Retina (tissue), 1 donor: ENCODE measurements at places on chromosomes 5 and 9.

DNA sequence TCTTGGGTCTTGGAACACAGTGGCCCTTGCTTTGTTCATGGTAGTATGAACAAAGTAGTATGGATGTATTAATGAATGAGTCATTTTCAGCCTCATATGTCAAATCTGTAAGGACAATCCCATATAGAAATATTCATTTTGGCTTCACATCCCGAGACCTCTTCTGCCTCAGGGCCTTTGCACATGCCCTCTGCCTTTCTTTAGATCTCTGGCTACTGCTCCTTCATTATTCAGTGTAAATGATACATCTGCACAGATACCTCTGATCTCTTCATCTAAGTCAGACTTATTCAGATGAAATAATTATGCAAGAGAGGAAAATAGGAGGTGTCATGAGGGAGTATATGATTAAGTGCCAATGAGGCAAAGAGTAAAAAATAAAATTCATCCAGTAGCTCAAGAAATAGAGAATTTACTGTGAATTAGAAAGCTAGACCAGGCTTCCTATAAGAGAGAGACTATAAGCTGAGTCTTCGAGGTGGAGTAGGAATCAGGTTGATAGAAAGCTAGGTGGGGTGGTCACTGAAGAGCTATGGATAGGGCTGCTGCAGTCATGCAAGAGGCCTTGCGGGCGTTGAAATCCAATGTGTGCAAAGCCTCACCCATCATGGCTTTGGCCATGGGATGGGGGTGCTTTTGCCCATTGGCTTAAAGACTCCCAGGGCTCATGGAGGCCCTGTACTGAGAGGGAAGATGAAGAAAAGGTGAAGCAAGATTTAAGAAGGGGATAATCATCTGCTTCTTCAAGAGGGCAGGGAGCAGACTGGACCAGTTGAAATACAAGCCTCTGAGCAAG is 3.7 kb upstream of the TTLL11 start:
- DNase-seq = no peak

- no peak for DNase-seq
Observed at GRCh38 chr5:125129151-125129806, 382.8 kb upstream of the ZNF608 start.

DNA sequence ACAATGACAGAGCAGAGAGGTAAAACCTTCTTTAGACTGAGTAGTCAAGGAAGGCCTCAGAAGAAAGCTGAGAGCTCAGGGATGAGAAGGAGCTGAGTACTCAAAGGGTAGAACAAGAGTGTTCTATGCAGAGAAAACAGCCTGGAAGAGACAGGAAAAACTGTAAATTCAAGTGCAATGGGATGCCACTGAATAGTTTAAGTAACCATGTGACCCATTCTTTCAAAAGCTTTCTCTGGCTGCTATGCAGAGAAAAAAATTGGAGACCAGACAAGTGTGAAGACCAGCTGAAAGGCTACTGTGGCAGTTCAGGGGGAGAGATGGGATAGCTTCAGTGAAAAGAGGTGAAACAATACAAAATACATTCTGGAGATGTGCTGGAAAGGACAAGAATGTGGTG is 61.3 kb upstream of the RNF38 start:
- DNase-seq = no peak

DNA sequence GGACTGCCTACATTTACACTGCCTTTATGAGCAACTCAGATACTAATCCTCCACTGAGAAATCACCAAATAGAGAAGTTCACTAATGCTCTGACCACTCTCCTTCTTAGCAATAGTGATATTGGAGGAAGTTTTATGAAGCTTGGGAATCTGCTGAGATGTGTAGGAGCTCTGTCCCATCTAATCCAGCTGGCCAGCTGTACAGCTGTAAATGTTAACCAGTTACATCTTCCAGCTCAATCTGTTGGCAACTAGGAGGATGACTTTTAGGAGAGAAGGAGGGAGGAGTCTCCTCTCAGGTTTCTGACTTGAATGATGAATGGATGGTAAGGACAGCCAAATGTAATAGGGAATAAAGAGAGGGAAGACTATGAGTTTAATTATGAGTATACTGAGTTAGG is 36.3 kb upstream of the LRRC19 start:
- no peak for DNase-seq

GRCh38 chr5:173660481-173661280 is 44.2 kb upstream of the BOD1 start:
- no peak for DNase-seq

GRCh38 chr5:63700241-63700640 is 262.0 kb downstream of the HTR1A start:
- DNase-seq = no peak

GRCh38 chr5:170256571-170256970 is 23.8 kb downstream of the C5orf58 start:
- DNase-seq = no peak

DNA sequence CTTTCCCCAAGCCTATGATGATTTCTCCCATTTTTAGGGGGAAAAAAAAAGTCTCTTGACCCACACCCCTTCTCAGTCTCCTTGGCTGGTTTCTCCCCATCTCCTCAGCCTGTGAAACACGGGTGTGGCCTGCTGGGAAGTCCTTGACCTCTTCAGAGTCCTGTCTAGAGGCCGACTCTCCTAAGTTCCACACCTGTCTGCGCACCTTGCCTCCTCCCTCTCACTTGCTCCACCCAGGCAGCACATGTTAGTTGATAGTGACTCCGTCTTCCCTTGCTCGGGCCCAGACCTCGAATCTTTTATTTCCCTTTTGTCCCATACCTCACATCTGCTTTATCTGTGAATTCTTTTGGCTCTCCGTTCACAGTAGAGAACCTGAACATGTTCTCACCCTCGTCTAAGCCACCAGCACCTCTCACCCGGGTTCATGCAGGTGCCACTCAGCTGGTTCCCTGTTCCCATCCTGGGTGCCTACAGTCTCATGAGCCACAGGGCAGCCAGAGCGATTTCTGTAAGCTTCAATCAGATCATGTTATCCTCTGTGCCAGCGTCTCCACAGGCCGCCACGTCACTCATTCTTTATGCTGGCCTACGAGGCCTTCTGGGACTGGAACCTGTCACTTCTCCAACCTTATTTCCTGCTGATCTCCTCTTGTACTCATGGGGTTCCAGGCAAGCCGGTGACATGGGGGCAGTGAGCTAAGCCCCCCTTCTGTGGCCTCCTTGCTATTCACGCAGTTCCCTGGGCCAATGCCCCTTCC is 51.7 kb upstream of the LRRTM2 start:
- no peak for DNase-seq

DNA sequence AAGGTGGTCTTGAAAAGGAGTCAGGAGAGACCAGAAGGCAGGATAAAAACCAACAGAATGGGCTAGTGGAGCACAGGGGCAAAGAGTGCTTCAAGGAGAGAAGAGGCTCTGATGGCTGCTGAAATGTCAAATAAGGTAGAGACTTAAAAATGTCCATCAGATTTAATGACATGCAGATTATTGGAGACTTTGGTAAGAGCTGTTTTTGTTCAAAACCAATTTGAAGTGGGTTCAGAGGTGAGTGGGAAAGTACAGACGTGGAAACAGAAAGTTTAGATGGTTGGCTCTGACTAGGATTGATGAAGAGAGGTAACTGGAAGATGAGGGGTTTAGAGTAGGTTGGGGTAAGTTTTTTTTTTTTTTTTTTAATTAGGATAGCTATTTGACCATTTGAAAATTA is 14.1 kb downstream of the SLC25A46 start:
- DNase-seq = no peak

DNA sequence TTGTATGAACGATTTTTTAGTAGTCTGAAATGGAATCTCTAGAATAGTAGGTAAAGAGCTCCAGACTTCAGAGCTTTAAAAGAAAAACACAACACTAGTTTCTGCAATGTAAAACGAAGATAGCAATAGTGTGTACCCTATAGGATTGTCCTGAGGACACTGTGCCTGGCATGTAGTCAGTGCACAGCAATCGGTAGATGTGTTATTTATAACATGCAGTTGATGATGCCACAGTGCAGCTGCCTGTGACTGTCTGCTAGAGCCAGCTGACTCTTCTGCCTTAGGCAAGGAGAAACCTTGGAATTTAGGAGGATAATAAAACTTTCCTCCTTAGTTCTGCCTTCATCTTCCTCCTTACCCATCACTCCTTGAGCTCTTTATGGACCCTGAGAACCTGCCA is 27.7 kb upstream of the TMOD1 start:
- no peak for DNase-seq

DNA sequence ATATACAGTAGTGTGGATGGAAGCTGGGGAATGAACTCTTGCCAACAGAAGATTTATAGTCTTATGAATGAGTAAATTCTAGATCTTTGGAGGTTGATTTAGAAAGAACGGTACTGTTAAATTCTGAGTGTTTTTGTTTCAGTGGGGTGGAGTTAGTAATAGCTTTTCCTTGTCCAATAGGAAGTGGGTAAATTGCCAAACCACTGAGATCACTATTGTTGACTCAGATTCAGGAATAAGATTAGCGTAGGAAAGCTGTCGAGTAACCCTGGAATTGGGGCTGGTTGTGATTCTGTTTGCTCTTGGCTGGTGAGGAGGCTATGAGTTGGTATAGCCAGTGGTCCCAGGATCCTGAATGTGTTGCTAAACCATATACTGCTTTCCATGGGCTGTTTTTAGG is 155.6 kb downstream of the ARHGAP26 start:
- DNase-seq = no peak
